ENCODE measurements at places on chromosomes 2 and 18.

DNA sequence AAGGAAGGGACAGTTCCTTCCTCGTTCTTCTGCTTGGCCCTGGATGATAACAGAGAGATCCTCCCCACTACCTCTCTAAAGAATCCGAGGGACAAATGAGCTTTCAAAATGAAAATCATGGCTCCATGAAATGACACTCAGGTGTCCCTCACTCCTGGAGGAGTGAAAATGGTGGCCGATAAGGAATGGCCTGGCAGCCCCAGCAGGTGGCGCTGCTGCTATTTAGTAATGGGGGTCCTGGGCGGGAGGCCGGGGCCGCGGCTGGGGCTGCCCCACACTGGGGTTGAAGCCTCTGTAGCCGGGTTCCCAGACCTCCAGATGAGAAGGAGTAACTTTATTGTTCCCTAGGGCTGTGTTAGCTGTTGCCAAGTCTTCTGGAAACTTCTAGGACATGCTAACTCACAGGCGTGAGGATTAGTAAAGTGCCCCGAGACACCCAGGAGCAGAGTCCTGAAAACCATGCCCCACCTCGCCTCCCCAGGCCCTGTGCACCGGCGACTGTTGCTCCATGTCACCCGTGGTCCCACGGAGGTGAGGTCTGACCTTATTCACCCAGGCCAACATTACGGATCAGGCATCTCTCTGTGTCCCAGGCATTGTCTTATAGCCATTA, 138.0 kb downstream of the CTIF start:
- peak; percentile 7 for DNase-seq

DNA sequence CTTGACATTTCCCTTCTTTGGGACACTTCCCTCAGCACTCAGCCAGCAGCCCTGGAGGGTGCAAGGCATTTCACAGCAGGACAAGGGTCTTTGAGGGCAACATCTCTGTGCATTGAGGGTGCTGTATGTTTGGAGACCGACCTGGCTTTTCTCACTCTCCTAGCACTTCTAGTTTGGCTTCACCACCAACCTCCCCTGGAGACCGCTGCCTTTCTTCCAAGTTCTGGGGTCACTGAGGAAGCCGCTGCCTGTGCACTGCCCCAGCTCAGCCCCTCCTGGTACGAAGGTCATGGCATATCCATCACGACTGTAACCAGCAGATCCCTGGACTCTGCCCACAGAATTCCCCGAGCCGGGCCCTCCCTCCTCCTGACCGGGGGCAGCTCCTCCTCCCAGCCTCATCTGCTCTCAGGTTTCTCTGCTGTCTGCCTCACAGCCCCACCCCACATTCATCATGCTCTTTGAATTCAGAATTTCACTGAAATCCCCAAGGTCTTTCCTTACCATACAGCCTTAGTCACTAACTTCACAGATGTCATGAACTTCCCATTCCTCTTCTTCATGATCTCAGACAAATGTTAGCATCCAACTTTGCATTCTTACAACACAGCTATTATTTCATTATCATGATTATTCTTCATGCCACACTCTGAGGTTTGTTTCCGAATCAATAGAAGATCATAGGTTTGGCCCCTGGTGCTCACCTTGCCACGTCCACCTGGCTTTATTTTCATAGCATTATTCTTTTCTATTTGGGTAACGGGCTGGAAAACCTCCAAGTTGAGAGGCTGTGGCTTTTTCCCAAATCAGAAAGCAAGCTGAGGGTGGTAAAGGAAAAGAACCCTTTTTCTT, 113.0 kb upstream of the COPS8 start:
- peak; percentile 50 for DNase-seq

GRCh38 chr2:185628985-185629384, 109.6 kb upstream of the FSIP2 start:
- no peak for DNase-seq

- DNase-seq = no peak
These were observed 11.9 kb downstream of the SDC1 start for GRCh38 chr2:20212871-20213503.

DNA sequence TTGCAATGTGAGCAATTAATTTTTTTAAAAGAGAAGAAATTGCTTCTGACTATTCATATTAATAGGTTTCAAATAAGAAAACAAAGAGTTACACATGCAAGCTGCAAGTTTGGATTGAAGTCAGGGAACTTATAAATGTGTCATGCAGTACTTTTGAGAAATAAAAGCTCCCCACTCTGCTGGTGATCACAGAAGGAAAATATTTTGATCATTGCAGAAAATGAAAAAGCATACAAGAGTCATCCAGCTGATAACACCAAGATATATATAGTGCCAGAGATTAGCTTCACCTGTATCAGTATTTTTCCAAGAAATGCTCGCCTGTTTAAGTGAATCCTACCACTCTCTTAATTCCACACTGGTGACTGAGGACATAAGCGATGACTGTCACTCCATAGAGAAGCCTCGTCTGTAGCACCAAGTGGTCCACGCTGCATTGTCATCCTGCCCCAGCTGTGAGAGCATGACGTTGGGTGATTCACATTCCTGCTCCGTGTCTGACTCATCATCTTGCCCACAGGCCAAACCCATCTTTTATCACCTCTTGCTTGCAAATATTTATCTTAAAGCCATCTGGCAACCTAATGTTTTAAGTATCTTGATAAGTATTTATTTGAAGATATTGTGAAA, 178.0 kb downstream of the ASXL3 start:
- DNase-seq = peak; percentile 77

DNA sequence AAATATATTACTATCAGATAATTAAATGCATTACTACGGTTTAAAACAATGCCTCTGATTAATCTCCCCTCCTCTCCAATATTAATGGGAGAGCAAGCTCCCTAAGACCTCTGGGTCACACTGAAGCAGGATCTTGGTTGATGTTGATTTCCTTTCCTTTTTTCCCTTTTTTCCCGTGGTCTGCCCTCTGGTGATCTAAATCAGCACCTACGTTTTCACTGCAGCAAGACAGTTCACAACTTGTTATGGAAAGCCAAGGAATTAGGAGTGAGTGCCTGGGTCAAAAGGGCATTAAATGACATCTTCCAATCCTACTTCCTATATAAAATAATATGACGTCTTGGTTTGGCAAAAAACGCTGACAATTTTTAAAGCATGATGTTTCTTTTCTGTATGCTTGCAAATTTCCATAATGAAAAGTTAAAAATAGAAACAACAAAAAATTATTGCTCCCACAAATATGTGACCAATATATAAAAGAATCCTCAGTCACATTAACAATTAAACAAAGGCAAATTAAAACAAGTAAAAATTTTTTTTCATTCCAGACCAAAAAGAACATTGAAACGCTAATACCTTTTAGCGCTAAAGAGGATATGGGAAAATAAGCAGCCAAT, 7.9 kb upstream of the CFAP36 start:
- peak; percentile 64 for DNase-seq

GRCh38 chr2:27198627-27199026, 13.2 kb upstream of the ATRAID start:
- DNase-seq = no peak

- no peak for DNase-seq
These were observed 368.5 kb upstream of the NT5C1B start for GRCh38 chr2:18957909-18958308.

GRCh38 chr18:8631265-8631664, 22.0 kb downstream of the RAB12 start:
- DNase-seq = no peak

DNA sequence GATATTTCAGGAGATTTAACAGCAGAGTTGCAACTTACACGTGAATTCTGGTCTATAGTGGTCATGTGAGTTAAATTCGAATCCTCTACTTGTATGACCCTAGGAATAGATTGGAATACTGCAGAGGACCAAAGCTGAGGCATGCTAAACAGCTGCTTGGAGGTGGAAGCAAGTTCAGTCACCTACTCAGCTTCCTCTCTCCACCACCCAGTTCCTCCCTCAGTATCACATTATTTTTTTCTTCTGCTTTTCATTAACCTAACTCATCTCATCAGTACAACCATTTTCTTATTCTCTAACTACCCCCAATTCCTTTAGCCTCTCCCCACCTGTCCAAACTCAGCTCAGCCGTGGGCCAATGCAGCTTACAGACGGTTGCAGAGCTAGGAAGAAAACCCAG, 385.5 kb downstream of the SETBP1 start:
- DNase-seq = no peak

DNA sequence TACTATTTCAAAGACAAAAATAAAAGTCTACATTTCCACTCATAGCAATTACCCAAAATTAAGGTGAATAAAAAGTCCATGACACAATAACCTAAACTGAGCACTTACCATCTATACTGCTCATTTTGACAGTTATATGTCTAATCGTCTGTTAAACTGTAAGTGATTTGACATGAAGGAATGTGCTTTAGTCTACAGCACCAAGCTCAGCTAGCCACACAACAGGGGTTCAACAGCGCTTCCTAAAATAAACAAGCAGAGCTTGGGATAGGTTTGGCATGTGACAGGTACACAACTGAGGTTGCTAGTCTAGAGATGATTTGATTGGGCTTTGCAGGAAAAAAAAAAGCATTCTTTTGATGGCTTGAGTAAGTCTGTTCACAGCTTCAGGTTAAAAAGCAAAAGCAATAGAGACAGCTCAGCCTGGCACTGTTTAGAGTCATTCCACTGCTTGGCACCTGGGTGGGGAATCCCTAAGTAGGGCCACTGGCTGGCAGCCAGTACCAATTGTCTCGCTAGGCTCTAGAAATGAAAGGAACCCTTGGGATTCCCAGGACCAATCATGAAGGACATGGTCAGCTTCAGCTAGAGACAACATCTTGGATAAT, 78.6 kb downstream of the BARD1 start:
- peak; percentile 85 for DNase-seq

DNA sequence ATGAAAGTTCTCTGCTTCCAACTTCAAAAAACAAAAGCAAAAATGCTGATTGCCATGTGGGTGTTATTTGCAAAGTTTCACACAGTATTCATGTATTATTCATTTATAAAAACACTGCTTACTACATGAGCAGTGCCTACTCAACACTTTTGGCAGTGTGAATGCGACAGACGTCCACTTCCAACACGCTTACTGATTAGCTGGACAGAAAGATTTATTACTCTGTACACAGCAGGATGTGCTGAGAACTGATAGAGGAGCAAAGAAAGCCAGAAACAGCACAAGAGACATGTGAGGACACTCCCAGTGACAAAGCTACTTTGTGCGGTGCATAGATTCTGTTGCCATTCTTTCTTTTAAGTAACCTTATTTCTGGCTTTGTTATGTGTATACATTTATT, 258.8 kb downstream of the DLGAP1 start:
- DNase-seq = no peak

GRCh38 chr18:39846265-39846664, 2108.8 kb upstream of the PIK3C3 start:
- no peak for DNase-seq

- DNase-seq = peak; percentile 78
These were observed 11.0 kb downstream of the ANKRD12 start for GRCh38 chr18:9147440-9148202.

DNA sequence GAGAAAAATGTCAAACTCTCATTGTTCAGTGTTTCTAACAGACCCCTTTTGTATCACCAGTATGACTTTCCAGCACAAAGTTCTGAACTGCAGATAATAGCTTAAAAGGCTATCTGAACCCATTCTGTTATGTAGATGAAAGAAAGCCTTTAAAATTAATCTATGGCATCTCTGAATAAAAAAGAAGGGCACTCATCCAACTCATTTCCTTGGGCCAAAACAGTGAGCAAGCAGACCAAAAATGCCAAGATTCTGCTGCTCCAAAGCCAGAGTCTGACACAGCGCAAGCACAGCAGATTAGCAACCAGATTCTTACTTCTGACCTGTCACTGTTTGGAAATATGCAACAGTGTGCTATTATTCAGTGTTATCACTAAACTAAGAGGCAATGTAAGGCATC, 22.6 kb upstream of the ITGA6 start:
- peak; percentile 48 for DNase-seq

- no peak for DNase-seq
These were observed 917.7 kb upstream of the CELF4 start for GRCh38 chr18:38483326-38483725.

DNA sequence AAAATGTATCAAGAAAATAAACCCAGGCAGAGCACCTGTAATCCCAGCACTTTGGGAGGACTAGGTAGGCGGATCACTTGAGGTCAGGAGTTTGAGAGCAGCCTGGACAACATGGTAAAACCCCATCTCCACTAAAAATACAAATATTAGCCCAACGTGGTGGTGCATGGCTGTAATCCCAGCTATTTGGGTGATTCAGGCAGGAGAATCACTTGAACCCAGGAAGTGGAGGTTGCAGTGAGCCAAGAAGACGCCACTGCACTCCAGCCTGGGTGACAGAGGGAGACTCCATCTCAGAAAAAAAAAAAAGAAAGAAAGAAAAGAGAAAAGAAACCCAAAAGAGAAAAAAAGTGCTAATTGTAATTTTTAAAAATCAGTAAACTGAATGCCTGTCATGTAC, 41.4 kb downstream of the DDX18 start:
- DNase-seq = no peak

DNA sequence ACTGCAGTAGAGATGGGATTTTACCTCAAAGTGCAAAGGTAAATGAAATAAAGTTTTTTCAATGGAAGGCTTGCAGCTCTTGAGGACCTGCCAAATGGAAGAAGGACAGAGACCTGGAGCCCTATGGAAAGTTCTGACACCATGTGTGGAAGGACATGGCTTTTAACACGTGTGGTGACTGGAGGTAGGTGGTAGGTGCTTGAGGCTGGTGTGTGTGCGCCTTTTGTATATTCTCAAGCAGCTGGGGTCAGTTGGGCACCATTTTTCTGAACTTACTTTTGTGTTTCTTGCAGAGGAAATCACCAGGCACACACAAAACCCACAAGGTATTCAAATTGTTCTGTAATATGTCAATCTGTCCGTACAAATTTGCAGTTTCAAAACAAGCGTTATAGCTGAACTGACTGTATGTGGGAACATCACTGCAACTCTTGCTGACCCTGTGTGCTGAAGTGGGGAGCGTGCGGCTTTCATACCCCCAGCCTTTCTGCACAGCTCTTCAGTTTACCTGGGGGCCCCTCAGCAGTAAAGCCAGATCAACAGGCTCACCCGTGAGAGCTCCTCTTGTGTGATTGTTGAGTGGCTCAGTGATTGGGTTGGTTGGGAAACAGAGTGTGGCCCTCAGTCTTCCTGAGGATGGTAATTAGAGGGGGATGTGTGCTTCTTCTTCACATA, 363 bp downstream of the GREB1 start:
- no peak for DNase-seq

DNA sequence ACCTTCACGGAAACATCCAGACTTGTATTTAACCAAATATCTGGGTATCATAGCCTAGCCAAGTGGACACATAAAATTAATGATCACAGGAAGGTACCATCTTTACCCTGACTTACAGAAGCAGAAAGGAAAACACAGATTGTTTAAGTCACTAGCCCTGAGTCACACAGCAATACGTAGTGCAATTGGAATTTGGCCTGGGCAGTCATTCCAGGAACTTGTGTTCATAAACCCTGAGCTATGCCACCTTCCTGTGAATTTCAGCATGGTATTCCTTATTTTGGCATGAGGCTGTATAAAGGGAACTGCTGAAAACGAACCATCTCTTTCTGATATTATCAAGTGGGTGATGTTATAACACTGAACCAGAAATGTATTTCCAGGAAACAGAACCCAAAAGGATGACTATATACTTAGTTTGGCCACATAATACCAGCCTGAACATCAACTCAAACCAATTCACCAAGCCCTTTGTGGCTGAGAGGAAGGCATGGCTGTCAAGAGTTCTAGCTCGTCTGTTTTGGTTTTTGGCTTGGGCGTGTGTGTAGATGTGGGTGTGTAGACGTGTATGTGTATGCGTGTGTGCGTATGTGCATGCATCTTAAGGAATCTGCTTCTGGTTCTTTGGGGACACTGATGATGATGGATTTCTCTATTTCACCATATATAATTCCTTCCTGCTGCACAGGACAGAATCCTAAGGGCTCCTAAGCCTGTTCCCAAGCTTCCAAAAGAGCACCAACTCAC, 533.4 kb upstream of the ID2 start:
- DNase-seq = peak; percentile 90
